NCI-H748 treated with DMSO at 0.1 percent for 48 hours (cell line): ENCODE measurements at places on chromosomes 13 and 19.

DNA sequence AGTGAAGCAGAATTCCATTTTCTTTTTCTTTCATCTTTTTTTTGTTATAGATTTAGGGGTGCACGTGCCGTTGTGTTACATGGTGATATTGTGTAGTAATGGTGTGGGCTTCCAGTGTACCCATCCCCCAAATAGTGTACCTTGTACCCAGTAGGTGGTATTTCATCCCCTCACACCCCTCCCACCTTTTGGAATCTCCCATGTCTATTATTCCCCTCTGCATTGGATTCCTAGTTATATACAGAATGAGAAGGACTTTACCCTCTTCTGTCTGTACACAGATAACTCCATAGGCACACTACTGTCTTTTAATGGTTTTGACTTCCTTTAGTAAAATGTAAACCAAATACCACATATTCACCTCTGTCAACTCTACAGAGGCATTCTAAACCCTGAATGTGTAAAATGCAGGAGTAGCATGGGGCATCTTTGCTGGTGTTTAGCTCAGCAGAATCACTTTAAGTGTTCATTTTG is 28.0 kb downstream of the FRY start:
- no peak for DNase-seq

- no peak for DNase-seq
These were observed 50.2 kb downstream of the LRCH1 start for GRCh38 chr13:46603165-46603603.

- DNase-seq = no peak
These were observed 507.5 kb downstream of the MYO16 start for GRCh38 chr13:109136873-109137272.

DNA sequence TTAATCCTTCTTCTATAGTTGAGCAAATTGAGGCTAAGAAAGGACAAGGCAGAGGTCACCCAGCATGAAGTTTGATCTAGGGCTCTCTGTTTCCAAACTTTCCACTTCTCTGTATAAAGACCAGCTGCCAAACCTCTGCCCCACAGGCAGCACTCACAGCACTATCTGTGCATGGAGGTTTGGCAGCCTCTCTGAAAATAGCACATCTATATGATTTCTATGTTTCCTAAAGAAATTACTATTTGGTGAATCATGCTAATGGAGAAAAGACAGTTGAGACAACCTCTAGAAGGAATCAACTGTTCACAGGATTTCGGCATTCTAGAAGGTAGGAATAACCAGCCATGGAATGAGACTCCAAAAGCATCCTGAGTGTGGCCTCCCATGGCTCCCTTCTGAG is 554.5 kb downstream of the IRS2 start:
- DNase-seq = no peak

DNA sequence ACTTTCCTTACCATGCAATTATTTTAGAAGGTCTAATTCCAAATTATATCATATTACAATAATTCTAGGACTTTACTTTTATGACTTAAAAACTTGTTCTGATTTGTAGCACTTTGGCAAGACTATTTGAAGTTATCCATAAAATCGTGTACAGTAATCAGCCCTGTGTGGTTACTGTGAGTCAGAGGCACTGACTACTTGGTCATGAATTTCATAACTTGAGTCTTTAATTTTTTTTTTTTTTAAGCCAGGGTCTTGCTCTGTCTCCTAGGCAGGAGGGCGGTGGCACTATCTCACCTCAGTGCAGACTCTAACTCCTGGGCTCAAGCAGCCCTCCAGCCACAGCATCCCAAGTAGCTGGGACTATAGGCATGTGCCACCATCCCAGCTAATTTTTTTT is 1319.2 kb upstream of the SLC10A2 start:
- no peak for DNase-seq

GRCh38 chr13:45678282-45678681 is 23.8 kb upstream of the CBY2 start:
- DNase-seq = peak; percentile 66

GRCh38 chr13:75935805-75936204 is 299.7 kb downstream of the LMO7 start:
- no peak for DNase-seq

DNA sequence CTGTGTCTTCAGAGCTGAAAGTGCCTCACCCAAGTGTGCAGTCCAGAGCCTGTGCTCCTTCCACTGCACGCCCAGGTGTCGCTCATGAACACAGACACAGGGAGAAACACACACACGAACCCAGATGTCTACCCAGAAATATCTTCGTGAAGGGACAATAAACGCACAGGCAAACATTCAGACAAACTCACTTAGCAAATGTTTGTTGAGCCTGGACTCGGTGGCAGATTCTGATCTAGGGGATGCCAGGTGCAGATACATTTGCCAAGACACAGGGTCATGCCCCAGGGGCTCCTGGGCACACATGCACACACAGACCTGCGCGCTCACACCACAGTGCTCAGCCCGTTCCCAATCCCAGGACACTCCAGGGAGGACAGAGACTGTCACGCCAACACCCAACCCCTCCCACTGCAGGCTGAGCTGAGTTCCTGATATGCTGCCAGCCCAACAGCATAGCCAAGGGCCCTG is 31.9 kb downstream of the SCGB2B2 start:
- DNase-seq = no peak

GRCh38 chr19:36577271-36577996 is 4.3 kb upstream of the ZNF529 start:
- DNase-seq = no peak

GRCh38 chr13:40506592-40507446 is 159.6 kb downstream of the FOXO1 start:
- DNase-seq = no peak

DNA sequence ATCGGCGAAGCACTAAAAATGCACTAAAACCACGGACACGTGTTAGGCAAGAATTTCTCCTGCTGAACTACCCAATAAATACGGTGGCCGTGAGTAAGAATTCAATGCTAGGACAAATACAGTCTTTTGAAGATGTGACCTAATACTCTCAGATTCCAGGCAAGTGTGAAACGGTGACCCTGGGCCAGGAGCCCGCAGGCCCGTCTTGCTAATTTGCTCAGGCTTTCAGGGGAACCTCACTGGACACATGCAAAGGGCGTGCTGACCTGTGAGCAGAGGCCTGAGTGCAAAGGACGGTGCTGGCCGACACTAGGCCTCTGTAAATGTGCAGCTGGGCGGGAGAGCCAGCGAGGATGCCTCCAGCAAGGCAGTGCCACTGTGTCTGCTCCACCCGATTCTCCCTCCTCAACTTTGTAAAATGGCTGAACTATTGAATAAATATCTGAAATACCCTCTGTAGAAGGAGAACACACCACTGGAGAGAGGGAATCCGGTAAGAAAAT is 70.1 kb downstream of the STK24 start:
- DNase-seq = no peak

DNA sequence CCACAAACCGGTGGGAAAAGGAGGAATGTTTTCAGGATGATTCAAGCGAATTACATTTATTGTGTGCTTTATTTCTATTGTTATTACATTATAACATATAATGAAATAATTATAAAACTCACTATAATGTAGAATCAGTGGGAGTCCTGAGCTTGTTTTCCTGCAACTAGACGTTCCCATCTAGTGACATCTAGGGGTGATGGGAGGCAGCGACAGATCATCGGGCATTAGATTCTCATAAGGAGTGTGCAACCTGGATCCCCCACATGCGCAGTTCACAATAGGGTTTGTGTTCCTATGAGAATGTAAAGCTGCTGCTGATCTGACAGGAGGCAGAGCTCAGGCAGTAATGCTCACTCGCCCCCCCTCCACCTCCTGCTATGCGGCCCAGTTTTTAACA is 54.5 kb downstream of the SPTBN4 start:
- no peak for DNase-seq

- DNase-seq = no peak
These were observed 67.2 kb upstream of the FNDC3A start for GRCh38 chr13:48908381-48909055.

DNA sequence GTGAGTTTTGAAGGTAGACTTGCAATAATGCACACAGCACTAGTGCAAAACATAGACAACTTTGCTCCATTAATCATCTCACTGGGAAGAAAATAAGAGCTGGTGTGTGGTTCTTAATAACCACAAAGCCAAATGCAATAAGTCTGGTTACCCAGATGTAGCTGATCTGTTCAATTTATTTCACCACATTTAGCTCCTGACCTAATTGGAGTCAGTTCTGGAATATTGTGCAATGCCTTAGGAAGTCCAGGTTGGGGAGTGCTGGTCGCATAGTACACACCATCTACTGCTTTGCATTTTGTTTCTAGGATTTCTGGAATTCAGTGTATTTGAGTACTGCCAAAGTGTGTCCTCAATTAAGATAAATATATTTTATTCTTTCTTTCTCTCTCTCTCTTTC is 483.3 kb upstream of the SPRY2 start:
- DNase-seq = no peak
